Activated CD4-positive, alpha-beta T cell treated with anti-CD3 and anti-CD28 coated beads, Interleukin-2, amount 50 U/mL, for 1 hour (primary cell): ENCODE measurements at places on chromosomes 5 and 9.

DNA sequence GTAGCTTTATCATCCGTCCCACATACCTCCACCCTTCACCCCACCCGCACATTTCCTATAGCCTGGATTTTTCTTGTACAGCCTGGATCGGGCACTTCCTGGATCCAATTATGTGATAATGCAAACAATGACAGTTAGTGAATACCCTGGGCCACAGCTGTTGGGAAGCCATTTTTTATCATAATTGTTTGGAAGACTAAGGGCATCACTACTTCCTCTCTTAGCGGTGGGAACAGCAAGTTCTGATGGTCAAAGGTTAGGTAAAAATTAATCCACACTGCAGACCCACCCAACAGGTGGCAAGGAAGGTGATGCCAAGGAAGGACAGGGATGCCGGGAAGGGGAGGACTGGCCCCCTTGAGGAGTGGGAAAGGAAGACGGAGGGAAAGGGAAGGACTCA, 183.7 kb downstream of the SAXO1 start:
- DNase-seq = no peak

DNA sequence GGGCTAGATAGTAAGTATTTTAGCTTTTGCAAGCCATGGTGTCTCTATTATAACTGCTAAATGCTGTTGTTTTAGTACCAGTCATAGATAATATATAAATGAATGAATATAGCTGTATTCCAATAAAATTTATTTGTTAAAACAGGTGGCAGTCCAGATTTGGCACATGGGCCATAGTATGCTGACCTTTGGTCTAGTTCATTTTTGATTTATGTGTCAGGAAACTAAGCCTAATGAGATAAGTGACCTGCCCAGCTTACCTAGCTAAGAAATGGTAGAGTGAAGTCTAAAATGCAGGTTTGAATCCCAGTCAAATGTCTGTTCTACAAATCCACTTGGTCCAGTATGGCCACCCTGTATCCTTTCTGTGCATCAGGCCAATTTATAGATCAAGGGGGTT, 139.3 kb downstream of the ALDH1A1 start:
- DNase-seq = no peak

- no peak for DNase-seq
Observed at GRCh38 chr5:145130996-145131395, 704.1 kb downstream of the PRELID2 start.

DNA sequence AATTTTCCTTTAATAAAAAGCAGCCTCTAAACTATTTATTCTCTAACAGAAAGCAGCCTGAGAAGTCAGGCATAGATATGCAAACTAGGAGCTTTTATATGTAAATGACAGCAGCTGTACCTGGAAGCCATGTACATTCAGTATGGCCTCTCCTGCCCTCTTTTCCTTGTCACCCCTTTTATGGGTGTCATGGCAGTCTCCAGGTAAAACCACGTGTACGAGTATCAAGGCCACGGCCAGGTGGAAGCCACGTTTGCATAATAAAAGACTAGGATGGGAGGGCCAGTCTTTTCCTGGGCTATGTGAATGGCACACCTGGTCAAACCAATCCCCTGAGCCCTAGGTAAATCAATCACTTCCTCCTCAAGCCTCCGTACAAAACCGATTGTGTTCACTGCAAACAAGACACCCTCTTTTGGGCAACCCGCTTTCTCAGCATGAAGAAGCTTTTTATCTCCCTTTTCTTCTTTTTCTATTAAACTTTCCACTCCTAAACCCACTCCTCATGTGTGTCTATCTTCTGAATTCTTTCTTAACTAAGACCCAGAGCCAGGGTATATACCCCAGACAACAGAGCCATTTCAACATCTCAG, 419.5 kb upstream of the CTNND2 start:
- no peak for DNase-seq

DNA sequence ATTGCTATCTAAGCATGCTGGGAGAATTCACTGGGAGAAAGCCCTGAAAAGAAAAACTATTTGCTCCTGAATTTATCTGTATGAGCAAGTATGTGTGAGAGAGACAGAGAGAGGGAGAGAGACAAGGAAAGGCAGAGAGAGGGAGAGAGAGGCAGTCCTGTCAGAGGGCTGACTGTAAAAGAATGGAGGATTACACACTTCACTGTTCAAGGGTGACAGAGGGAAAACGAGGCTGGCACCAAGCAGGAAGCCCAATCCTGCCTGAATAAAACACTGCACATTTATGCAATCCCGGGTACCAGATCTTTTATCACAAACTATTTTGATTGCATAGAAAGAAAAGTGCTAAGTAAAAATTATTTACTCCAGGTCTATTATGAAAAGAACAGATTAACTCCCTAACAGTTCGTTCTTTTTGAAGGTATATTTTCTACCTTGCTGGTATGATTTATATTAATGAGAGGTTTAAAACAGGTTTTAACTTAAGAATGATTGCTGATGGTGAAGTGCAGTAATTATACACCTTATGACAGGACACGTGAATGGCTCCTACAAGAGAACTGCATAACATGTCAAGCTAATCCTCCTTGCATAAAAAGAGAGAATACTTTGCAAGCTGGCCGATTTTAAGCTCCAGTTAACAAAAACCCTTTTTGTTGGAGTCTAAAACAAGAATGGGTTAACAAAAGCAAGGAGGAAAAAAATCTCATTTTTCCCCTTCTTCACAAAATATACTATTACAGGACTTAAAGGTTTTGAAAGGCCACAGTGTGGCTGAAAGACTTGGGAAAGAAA, 82.5 kb downstream of the NFIB start:
- DNase-seq = no peak

- DNase-seq = no peak
Observed at GRCh38 chr5:172574871-172575223, 66.2 kb upstream of the NEURL1B start.
